IMR-90 (cell line): ENCODE measurements at places on chromosomes 1 and 21. TPM values are rescaled to one million over a fixed set of nuclear protein-coding genes. Genes with fewer than 3 reads are reported as not detected.

Gene OR2T11
- not detected in 2 replicates for total RNA-seq

Gene RAVER2
- total RNA-seq: 6.1 and 6.7 TPM in 2 replicates

Gene ACTRT2
- not detected in 2 replicates for total RNA-seq

Gene LGALS8
- total RNA-seq: 44.7 and 57.7 TPM in 2 replicates

Gene UBE2U
- total RNA-seq: not detected in 2 replicates

Gene KDF1
- not detected in 2 replicates for total RNA-seq

Gene LCE6A
- not detected in 2 replicates for total RNA-seq

DNA sequence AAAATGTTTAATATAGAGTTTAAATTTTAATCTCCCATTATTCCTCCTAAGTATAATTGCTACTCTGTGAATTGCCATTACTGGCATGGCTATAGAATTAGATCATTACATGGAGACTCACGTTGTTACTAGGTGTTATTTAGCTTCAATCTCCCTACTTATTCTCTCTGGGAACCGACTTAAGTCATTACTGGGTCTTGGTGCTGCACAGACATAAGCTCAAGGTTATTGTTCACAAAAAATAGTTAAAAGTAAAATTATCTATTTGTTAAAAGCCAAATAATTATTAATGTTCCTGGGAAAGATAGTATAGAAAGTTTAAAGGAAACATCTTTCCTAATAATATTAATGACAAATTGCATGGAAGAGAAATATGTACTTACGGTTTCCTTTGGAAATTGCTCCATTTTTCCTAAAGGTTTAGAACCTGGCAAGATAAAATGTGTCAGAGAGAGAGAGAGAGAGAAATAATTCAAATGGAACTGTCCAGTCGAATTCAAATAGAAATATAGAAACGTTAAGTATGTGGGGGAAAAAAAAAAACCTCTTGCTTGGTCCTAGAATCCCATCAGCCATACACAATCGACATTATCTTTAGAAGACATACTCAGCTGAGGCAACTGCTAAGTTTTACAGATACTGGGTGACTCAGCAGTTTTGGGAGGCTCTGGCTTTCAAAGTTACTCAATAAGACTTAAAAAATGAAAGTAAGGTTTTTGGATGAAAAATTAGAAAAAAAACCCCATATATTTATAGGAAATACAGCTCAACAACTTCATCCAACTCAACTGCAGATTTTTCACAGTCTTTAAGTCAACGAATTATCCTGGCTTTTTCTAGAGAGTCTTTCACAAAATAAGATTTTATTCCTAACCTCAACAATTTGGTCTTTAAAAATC is at the start of gene SPTA1:
TSS of gene SPTA1 (minus strand) at position 605 of the 899 bp plus-strand sequence. CDS start at position 407, 198 bp downstream.
- H3K27me3 ChIP-seq: no peaks in the 10 kb centered on the region
- H3K36me3 ChIP-seq: no peaks in the 10 kb centered on the region
- H3K27ac ChIP-seq: no peak within 1 kb of the TSS
- H3K4me1 ChIP-seq: no peaks in the 10 kb centered on the region

DNA sequence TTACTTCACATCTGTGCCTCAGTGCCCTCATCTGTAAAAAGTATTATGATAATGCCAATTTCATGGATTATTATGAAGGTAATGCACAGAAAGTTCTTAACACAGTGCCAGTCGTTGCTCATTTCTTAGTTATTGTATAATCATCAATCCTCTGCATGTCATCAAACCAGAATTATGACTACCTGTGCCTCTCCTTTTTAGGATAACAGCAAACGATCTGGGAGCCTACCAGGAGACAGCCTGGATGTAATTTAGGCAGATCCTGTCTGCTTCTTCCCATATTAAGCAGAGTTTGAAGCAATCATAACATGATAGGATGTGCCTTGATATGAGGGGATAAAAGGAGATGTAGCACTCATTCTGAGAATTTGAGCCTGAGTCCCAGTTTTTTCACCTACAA is 177.4 kb upstream of the DPT start:
- H3K36me3 ChIP-seq: no peaks in the 10 kb centered on the region
- no peaks in the 10 kb centered on the region for H3K4me1 ChIP-seq
- H3K27me3 ChIP-seq: no peaks in the 10 kb centered on the region
- H3K4me3 ChIP-seq: no peak overlapping the region
- no peak overlapping the region for H3K27ac ChIP-seq
- no peak for DNase-seq

- peak overlapping the region; percentile 50; the same call in 1 of the 2 replicates for H3K27ac ChIP-seq
- H3K36me3 ChIP-seq: peaks cover 14% of the 10 kb centered on the region
- peak; percentile 51 for DNase-seq
- H3K4me3 ChIP-seq: no peak overlapping the region
- H3K4me1 ChIP-seq: peaks cover 67% of the 10 kb centered on the region
These were observed 75.4 kb downstream of the MRPL37 start for GRCh38 chr1:54275349-54275748.

- no peaks in the 10 kb centered on the region for H3K4me1 ChIP-seq
- H3K36me3 ChIP-seq: no peaks in the 10 kb centered on the region
- H3K4me3 ChIP-seq: no peak overlapping the region
These were observed 50.0 kb downstream of the TSEN15 start for GRCh38 chr1:184101571-184101970.

GRCh38 chr1:167229719-167230385 is 9.2 kb downstream of the POU2F1 start:
- DNase-seq: no peak
- H3K36me3 ChIP-seq: no peaks in the 10 kb centered on the region
- no peak overlapping the region for H3K27ac ChIP-seq
- no peaks in the 10 kb centered on the region for H3K27me3 ChIP-seq
- peaks cover 3% of the 10 kb centered on the region; the same call in 1 of the 2 replicates for H3K4me1 ChIP-seq

DNA sequence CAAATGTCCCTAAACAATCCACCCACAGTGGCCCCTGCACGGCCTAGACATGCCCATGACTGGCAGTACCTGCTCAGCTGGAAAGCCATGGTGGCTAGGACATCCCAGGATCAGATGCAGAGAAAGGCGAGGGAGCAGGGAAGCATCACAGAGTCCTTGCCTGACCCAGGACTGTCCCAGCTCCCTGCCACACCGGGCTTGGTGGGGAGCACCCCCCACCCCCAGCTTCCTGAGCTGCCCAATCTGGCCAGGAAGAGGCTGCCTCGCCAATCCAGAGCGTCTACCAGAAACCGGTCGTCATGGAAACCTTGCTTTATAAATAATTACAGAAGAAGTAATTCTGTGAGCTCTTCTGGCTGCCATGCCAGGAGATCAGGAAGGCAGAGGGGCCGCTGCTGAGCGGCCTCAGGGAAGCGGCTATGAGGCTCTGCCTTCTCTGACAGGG is 34.8 kb downstream of the ACOT7 start:
- no peaks in the 10 kb centered on the region for H3K36me3 ChIP-seq
- no peak overlapping the region for H3K4me3 ChIP-seq
- H3K27me3 ChIP-seq: no peaks in the 10 kb centered on the region
- peak overlapping the region; percentile 72; the same call in 1 of the 2 replicates for H3K27ac ChIP-seq

- DNase-seq: peak; percentile 21
- H3K36me3 ChIP-seq: no peaks in the 10 kb centered on the region
- no peaks in the 10 kb centered on the region for H3K4me1 ChIP-seq
- H3K27me3 ChIP-seq: peaks cover 22% of the 10 kb centered on the region
- no peak overlapping the region for H3K27ac ChIP-seq
These were observed 4.9 kb upstream of the SLC44A5 start for GRCh38 chr1:75615613-75616435.

GRCh38 chr21:40829308-40829707 is 17.6 kb downstream of the DSCAM start:
- no peaks in the 10 kb centered on the region for H3K27me3 ChIP-seq
- H3K27ac ChIP-seq: no peak overlapping the region
- H3K36me3 ChIP-seq: no peaks in the 10 kb centered on the region
- no peak for DNase-seq

GRCh38 chr1:40532844-40533424 is 1.5 kb downstream of the ZNF684 start:
- no peaks in the 10 kb centered on the region for H3K36me3 ChIP-seq
- DNase-seq: peak; percentile 55
- no peaks in the 10 kb centered on the region for H3K4me1 ChIP-seq
- H3K27ac ChIP-seq: no peak overlapping the region
- no peak overlapping the region for H3K4me3 ChIP-seq

DNA sequence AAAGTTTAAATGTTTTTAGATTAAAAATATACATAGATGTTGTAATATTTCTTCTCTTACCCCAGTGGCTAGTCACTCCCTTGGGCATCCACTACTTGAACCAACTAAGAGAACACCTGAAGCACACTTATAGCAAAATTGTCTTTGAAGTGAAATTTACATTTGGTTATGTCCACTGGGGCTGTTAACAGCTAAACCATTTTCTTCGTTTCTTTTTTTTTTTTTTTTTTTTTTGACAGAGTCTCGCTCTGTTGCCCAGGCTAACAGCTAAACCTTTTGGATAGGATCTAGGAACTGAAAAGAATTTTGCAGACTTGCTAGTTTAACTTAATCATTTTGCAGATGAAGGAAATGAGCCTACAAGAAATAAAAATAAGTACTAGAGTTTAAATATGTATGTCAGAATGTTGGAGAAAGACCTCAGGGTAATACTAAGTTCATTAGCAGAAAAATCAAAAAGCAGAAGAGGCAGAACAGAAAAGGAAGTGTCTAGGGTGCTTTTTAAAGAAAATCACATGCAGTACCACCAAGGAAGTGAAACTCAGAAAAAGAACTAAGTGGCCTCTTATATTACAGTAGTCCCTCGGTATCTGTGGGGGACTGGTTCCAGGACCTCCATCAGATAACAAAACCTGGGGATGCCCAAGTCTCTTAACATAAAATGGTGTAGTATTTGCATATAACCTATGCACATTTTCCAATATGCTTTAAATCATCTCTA is 11.8 kb downstream of the DRAM2 start:
- DNase-seq: no peak
- no peak overlapping the region for H3K4me3 ChIP-seq
- H3K27me3 ChIP-seq: no peaks in the 10 kb centered on the region
- no peaks in the 10 kb centered on the region for H3K4me1 ChIP-seq
- H3K27ac ChIP-seq: no peak overlapping the region

GRCh38 chr1:242219298-242219901 is 220.5 kb upstream of the MAP1LC3C start:
- no peaks in the 10 kb centered on the region for H3K4me1 ChIP-seq
- no peaks in the 10 kb centered on the region for H3K36me3 ChIP-seq
- H3K4me3 ChIP-seq: no peak overlapping the region
- no peak overlapping the region for H3K27ac ChIP-seq
- H3K27me3 ChIP-seq: no peaks in the 10 kb centered on the region

DNA sequence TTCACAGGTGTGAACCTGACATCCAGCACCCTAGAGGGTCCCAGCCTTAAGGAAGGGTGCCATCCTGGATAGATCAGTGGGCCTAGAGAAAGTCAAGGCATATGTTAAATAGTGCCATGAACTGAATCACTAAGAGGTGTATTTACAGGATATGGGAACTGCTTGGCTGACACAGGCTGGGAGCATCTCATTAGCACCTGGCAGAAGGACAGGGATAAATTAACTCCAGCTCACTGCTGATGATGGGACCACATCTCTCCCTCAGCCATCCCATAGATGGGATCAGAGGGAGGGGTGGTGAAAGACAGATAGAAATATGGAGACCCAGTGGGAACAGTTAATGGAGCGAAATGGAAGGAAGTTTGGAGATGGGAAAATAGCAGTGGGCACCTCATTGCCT is 122.0 kb downstream of the IGSF21 start:
- no peaks in the 10 kb centered on the region for H3K4me1 ChIP-seq
- no peak for DNase-seq
- no peak overlapping the region for H3K4me3 ChIP-seq
- no peaks in the 10 kb centered on the region for H3K36me3 ChIP-seq
- H3K27me3 ChIP-seq: no peaks in the 10 kb centered on the region

GRCh38 chr1:176541663-176542062 is 78.7 kb downstream of the PAPPA2 start:
- H3K4me1 ChIP-seq: no peaks in the 10 kb centered on the region
- no peak for DNase-seq
- no peak overlapping the region for H3K27ac ChIP-seq
- no peak overlapping the region for H3K4me3 ChIP-seq

- H3K27me3 ChIP-seq: peaks cover 17% of the 10 kb centered on the region
- H3K27ac ChIP-seq: no peak overlapping the region
- no peaks in the 10 kb centered on the region for H3K36me3 ChIP-seq
These were observed 391.8 kb downstream of the CAMTA1 start for GRCh38 chr1:7177021-7177420.

GRCh38 chr1:64981601-64982533 is 15.5 kb upstream of the JAK1 start:
- H3K4me3 ChIP-seq: no peak overlapping the region
- H3K27me3 ChIP-seq: no peaks in the 10 kb centered on the region
- H3K27ac ChIP-seq: no peak overlapping the region
- no peak for DNase-seq
- peaks cover 4% of the 10 kb centered on the region for H3K4me1 ChIP-seq

GRCh38 chr1:62844030-62844429 is 60.1 kb downstream of the ATG4C start:
- no peaks in the 10 kb centered on the region for H3K4me1 ChIP-seq
- DNase-seq: no peak
- no peak overlapping the region for H3K27ac ChIP-seq
- H3K36me3 ChIP-seq: no peaks in the 10 kb centered on the region
- H3K27me3 ChIP-seq: no peaks in the 10 kb centered on the region
- no peak overlapping the region for H3K4me3 ChIP-seq

DNA sequence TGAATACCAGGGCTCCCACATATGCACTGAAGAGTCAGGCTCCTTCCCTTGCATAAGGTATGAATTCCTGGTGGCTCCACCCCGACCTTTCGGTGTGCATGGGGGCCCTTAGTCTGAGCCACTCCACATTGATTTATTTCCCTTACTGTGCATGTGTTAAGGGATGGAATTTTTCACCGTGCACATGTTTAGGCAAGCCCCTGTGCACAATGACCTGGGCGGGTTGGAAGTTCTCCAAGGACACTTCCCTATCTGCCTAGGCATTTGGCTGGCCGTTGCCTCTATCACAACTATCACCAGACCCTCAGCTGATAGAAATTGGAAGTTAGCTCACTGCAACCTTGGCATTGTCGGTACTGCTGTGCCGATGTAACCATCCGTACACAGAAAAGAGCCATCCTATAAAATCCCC is 9.7 kb downstream of the S100A6 start:
- no peak overlapping the region for H3K27ac ChIP-seq
- no peaks in the 10 kb centered on the region for H3K36me3 ChIP-seq
- peaks cover 14% of the 10 kb centered on the region for H3K4me1 ChIP-seq
- no peak for DNase-seq
- no peaks in the 10 kb centered on the region for H3K27me3 ChIP-seq
- H3K4me3 ChIP-seq: no peak overlapping the region

DNA sequence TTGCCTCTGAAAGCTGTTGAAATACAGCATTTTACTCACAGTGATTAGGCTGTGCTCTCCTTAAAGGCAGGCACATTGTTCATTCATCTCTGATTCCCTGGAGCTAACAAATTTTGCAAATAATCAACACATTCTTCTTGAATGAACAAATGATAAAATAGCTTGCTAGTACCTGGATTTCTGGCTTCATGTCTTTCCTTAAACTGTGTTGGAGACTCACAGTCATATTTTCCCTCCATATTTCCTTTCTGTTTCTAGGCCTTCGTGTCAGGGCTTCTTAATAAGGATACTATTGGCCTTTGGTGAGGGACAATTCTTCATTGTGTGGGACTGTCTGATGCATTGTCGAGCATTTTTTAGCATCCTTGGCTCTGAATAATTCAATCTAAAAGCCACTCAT is 9.7 kb downstream of the HSD11B1 start:
- DNase-seq: no peak
- H3K27me3 ChIP-seq: no peaks in the 10 kb centered on the region
- H3K27ac ChIP-seq: no peak overlapping the region
- H3K36me3 ChIP-seq: no peaks in the 10 kb centered on the region
- H3K4me3 ChIP-seq: no peak overlapping the region
